Neural progenitor cell (in vitro differentiated cells): ENCODE measurements at places on chromosomes 2 and 18. TPM values are rescaled to one million over a fixed set of nuclear protein-coding genes. Genes with fewer than 3 reads are reported as not detected.

GRCh38 chr2:230814616-230815015, 50.1 kb upstream of the ITM2C start:
- peak; percentile 22 for DNase-seq

Gene PPP4R3B
- 44.1 and 71.2 TPM in 2 replicates for total RNA-seq

GRCh38 chr2:73822276-73822675, 6.5 kb upstream of the STAMBP start:
- DNase-seq = no peak

DNA sequence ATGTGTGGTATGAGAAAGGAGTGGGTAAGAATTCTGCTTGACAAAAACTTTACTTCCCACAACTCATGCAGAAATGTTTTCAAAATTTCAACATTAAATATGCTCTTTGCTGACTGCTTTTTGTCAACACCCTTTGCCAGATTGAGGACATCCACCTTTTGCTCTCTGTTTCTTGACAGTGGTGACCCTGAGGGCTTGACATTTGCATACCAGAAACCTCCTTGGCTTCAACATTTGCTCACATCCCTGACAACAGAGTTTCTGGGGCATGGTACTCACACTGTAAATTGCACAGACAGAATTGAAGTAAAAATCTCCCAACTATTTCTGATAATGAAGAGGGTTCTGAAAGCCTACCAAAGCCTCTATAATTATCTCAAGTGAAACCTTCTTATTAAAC, 95.7 kb downstream of the RND3 start:
- no peak for DNase-seq

DNA sequence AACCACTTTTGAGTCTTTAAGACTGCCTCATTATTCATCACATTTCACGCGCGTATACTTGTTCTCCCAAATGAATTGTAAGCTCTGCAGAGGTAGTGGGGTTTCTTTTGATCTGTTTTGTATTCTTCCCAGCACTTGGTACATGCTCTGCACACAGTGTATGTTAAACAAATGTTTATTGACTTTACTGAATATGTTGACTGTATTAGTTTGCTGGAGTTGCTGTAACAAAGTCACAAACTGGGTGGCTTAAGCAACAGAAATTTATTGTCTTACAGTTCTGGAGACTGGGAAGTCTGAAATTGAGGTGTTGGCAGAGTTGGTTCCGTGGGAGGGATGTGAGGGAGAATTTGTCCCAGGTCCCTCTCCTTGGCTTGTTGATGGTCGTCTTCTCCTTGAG, 65.1 kb downstream of the CDK15 start:
- DNase-seq = no peak

DNA sequence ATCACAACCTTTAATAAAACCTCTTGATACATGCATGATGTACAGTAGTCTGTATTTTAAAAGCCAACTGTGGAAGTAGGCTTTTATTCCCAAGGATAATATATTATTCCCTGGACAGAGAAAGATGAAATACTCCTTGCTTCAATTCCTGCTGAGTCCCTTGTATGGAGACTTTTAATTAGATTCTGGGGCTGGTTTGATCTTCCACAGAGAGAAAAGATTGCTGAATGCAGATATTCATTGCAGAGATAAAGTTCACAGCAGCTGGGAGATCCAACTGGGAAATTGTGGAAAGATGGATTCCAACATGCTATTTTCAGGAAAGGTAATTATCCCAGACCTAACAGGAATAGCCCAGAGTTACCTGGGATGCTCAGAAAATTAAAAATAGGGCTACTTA, 607.0 kb upstream of the HS6ST1 start:
- DNase-seq = no peak

- no peak for DNase-seq
Observed at GRCh38 chr2:81894451-81894990, 1590.0 kb upstream of the LRRTM1 start.

DNA sequence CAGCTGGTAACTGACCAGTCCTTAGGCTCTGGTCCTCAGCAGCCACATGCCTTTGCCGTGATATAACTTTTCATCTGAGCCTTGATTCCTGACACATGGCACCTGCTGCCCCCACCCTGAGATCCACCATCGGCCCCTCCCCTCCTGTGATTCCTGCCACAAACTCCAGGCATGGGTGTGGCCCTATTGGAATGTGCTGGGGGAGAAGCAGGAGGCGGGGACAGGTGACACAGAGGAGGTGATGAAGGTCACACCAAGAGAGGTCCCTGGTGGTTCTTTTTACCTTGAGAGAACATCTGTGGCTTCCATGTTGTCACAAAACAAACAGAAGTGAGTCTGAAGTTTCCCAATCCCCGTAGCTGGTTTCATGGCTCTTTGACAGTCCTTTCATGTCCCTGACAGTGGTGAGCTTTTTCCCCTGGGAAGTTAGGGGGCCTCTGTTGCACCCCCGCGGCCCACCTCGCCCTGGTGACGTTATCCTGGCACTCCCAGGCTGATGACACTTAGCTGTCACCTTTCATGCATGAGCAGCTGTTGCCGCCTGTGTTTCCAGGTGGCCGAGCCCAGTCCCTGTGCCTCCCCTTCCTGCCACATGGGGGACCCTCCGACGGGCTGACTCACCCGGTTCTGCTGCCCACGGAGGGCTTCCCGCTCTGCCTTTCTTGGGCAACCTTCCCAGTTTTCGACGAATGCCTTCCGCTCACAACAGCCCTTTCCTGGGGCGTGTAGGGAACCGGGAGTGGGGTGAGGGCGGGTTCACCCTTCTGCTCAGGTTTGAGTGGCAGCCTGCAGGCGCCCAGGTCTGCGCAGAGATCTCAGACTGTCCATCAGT, 66.3 kb upstream of the GLI2 start:
- peak; percentile 73 for DNase-seq

Gene AKAIN1
- not detected in 2 replicates for total RNA-seq

Gene CD302
- total RNA-seq = 0.40 and 1.1 TPM in 2 replicates

GRCh38 chr2:105843476-105844374, 99.0 kb downstream of the NCK2 start:
- DNase-seq = no peak

Gene ZAP70
- total RNA-seq = 0.37 TPM in 1 of 2 replicates, not detected in the other

- DNase-seq = no peak
Observed at GRCh38 chr18:2192562-2192961, 378.7 kb downstream of the METTL4 start.

Gene PROC
- total RNA-seq = 0.25 TPM in 1 of 2 replicates, not detected in the other

Gene SLC9A4
- total RNA-seq = not detected in 2 replicates

Gene DCAF17
- total RNA-seq = 38.4 and 53.8 TPM in 2 replicates

- no peak for DNase-seq
Observed at GRCh38 chr2:107530046-107530445, 296.6 kb upstream of the RGPD4 start.

- peak; percentile 82 for DNase-seq
Observed at GRCh38 chr18:26656944-26657536, 108.7 kb upstream of the KCTD1 start.

Gene EVX2
- total RNA-seq = not detected in 2 replicates

GRCh38 chr18:56302156-56302555, 336.2 kb downstream of the TXNL1 start:
- DNase-seq = no peak

GRCh38 chr2:217671075-217671474, 331.7 kb downstream of the TNS1 start:
- DNase-seq = no peak

Gene APLF
- 9.8 and 16.9 TPM in 2 replicates for total RNA-seq

DNA sequence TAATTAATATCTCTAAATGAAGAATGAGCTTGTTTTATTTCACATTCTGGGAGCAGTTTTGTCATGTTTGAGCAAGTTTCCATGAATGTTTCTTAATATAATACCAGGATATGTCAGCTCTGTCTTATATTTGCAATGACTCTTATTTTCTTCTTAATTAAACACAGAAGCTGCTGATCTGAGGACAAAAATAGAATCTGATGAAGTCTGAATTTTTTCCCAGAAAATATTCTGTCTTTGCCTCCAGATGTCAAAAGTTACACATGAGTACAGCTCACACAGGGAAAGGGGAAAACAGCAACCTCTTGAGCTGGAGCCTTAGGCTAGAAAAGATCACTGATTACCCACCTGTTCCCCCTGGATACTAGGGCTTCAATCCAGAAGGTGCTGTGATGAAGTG, 606.6 kb upstream of the SYT4 start:
- DNase-seq = no peak

Gene POLR1A
- total RNA-seq = 23.8 and 25.4 TPM in 2 replicates

Gene MAP3K19
- total RNA-seq = not detected in 2 replicates

DNA sequence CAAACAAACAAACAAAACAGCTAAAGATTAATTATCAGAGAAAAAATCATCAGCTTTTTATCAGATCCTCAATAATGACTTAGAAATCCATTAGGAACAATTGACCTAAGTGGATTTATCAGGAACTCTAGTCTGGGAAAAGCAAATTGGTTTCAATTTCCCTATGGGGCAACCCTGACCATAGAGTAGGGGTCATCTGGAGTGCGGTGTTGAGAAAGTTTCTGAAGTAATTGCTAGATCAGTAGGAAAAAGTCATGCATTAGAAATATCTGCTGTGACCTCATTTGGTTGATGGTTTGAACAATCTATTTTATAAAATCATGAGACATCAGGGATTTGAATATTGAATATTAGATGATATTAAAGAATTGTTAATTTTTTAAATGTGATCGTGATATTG, 507.9 kb downstream of the TXNL1 start:
- no peak for DNase-seq

DNA sequence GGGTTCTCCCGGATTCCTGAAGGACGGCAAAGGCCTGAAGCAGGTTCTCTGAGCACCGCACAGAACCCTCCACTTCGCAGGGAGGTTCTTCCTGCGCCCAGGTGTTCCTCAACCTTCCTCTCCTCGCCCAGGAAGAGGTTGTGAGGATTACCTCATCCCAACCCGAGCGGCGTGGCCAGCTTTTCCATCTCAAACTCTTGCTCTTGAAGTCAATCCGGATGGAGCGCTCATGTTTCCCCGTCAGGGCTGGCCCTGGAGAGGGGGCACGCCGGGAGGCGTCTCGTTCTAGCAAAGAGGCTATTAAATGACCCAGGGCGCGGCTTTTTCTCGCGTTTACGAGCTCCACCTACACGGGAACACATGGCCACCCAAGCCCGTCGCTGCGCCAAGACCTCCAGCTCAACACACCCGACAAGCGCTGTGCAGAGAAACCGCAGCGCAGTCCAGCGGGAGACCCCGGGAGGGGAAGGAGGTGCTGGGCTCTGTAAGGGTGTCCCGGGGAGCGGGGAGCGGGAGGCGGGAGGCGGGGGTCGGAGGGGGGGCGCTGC, 540 bp upstream of the RAB10 start:
- peak; percentile 94 for DNase-seq

Gene TMEM247
- not detected in 2 replicates for total RNA-seq

DNA sequence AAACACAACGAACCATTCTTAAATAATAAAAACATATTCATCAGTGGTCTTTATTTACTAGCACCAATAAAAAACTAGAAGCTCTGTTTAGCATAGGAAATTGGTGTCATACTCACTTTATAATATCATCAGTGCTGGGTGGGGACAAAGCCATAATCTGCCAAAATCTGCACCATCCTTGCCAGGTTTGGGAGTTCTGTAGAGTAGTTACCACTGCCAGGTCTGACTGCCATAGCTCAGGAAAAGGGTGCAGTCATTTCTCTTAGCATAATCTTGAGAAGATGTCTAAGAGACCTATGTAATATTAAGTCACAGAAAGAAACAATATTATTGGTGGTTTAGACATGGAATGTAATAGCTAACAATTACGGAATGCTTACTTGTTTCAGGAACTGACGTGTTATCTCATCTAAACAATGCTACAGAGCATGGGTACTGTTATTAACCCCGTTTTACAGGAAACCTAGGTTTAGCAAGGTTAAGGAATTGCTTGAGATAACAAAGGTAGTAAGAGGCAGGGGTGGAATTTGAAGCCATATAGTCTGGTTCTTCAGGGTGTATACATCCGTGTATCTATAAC, 1.6 kb upstream of the MARCHF7 start:
- no peak for DNase-seq

GRCh38 chr2:112148477-112148876, 10.3 kb downstream of the FBLN7 start:
- no peak for DNase-seq

Gene GAREM2
- total RNA-seq = 15.1 and 20.0 TPM in 2 replicates

Gene KANSL3
- total RNA-seq = 32.9 and 44.3 TPM in 2 replicates

- DNase-seq = no peak
Observed at GRCh38 chr2:170073288-170073687, 104.7 kb upstream of the MYO3B start.

Gene DDX18
- 66.0 and 87.0 TPM in 2 replicates for total RNA-seq

GRCh38 chr2:216257089-216257488, 115.2 kb downstream of the MARCHF4 start:
- no peak for DNase-seq

Gene CIB4
- total RNA-seq = not detected in 2 replicates

- no peak for DNase-seq
Observed at GRCh38 chr2:86753606-86754005, 33.5 kb downstream of the RMND5A start.

DNA sequence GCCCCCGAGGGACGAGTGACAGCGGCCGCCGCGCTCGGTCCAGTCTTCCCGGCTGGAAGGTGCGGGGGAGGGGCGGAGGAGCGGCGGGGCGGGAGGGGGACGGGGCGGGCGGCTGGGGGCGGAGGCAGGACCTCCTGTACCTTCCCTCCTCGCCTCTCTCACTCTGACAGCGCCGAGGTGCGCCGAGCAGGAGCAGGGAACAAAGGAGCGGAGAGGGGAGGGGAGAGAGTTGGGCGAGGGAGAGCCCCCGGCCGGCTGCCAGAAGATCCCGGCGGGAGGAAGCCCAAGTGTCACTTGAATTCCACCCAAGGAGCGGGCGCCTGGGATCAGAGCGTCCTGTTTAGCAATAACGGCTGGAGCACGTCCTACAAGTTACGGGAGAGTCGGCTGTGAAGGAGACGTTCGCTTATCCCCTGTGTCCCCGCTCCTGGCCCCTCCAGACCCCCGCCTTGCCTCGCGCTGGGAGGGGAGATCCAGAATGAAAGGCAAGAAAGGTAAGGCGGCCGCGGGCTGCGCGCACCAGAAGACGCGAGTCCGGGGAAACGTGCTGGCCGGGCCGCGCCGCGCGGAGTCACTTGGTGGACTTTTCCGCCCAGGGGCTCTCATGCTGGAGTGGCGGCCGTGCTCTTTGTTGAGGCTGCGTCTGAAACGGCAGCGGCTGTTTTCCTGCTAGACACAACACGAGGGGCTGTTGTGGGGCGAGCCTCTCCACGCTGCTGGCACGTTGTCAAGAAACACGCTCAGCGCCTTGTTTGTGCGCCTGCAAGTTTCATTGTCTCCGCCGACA, at the start of gene TGIF1:
Gene TGIF1 (plus strand): TSS at position 161 of the 787 bp plus-strand sequence. CDS start 318 bp downstream, at position 479.
- DNase-seq = peak; percentile 92

DNA sequence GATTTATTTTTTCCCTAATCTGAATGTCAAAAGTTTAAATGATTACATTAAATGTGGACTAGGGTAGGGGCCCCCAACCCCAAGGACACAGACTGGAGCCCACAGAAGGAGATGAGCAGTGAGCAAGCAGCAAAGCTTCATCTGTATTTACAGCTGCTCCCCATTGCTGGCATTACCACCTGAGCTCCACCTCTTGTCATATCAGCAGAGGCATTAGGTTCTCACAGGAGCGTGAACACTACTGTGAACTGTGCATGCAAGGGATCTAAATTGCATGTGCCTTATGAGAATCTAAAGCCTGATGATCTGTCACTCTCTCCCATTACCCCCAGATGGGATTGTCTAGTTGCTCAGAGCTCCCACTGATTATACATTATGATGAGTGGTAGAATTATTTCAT, 3.8 kb downstream of the MOB1A start:
- DNase-seq = no peak

- peak; percentile 80 for DNase-seq
Observed at GRCh38 chr2:75560768-75561565, at the start of gene EVA1A. Gene EVA1A (minus strand): TSS chr2:75560939. CDS start chr2:75518140, 42,799 bp downstream.

Gene ITGB6
- total RNA-seq = not detected in 2 replicates

GRCh38 chr2:172440795-172441194, 13.4 kb downstream of the ITGA6 start:
- peak; percentile 21 for DNase-seq

Gene AAK1
- 11.8 and 20.8 TPM in 2 replicates for total RNA-seq

Gene C18orf54
- total RNA-seq = 21.5 and 40.1 TPM in 2 replicates
